ENCODE measurements at places on chromosomes 12 and 14. TPM values are rescaled to one million over a fixed set of nuclear protein-coding genes. Genes with fewer than 3 reads are reported as not detected.

GRCh38 chr12:96890331-96890730 lies 16.7 kb upstream of the NEDD1 start:
- H3K4me1 ChIP-seq, result no peaks in the 10 kb centered on the region
- no peaks in the 10 kb centered on the region for H3K27me3 ChIP-seq
- no peak overlapping the region for H3K4me3 ChIP-seq
- H3K27ac ChIP-seq, result no peak overlapping the region
- no peaks in the 10 kb centered on the region for H3K36me3 ChIP-seq

- no peaks in the 10 kb centered on the region for H3K4me1 ChIP-seq
- DNase-seq, result no peak
- no peaks in the 10 kb centered on the region for H3K36me3 ChIP-seq
- no peaks in the 10 kb centered on the region for H3K27me3 ChIP-seq
- no peak overlapping the region for H3K4me3 ChIP-seq
- no peak overlapping the region for H3K27ac ChIP-seq
These were observed 822.3 kb downstream of the LRFN5 start for GRCh38 chr14:42428996-42429395.

- no peak overlapping the region for H3K27ac ChIP-seq
- H3K4me3 ChIP-seq, result no peak overlapping the region
- H3K36me3 ChIP-seq, result no peaks in the 10 kb centered on the region
- no peaks in the 10 kb centered on the region for H3K27me3 ChIP-seq
- no peaks in the 10 kb centered on the region for H3K4me1 ChIP-seq
These were observed 399.8 kb downstream of the RGS6 start for GRCh38 chr14:72332046-72332445.

DNA sequence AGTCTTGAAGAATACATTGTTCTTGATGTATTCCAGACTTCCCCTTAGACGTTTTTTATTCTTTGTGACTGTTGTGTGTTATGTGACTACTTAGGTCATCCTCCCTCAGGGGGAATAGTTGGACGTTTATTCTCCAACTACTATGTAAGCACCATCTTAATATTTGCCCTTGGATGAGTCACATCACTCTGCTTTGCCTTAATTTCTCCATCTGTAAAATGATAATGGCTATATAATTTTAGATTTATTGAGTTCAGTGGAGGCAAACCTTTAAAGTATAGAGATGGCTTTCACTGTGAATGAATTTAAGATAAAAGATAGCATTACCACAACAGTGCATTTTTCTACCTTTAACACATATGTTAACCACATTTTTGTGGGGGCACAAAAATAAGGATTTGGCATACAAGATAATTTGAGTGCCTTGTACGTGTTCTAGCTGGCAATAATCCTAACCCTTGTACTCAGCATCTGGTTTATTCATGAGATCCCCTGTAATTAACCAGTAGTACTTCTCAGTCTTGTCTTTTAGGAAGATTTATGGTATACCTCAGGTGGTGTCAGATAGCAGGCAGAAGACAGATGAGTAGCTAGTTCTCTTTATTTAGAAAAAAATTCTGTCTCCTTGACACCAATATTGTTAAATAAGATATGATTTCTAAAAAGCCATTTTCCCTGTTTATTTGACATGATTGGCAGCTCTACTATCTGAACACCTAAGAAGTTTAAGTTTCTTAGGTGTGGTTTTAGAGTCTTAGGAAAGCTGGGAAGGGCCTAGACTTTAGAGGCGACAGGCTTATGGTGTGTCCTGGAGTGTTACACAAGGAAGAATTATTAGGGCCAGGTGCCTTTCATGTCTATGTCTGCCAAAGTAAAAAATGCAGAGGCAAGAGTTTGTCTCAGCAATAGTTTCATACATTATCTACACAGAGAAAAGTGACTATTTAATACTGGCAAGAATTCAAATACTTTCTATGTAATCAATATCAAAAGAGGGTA lies 152.3 kb downstream of the RAD51B start:
- peaks cover 4% of the 10 kb centered on the region for H3K36me3 ChIP-seq
- H3K4me1 ChIP-seq, result no peaks in the 10 kb centered on the region
- no peaks in the 10 kb centered on the region for H3K27me3 ChIP-seq

DNA sequence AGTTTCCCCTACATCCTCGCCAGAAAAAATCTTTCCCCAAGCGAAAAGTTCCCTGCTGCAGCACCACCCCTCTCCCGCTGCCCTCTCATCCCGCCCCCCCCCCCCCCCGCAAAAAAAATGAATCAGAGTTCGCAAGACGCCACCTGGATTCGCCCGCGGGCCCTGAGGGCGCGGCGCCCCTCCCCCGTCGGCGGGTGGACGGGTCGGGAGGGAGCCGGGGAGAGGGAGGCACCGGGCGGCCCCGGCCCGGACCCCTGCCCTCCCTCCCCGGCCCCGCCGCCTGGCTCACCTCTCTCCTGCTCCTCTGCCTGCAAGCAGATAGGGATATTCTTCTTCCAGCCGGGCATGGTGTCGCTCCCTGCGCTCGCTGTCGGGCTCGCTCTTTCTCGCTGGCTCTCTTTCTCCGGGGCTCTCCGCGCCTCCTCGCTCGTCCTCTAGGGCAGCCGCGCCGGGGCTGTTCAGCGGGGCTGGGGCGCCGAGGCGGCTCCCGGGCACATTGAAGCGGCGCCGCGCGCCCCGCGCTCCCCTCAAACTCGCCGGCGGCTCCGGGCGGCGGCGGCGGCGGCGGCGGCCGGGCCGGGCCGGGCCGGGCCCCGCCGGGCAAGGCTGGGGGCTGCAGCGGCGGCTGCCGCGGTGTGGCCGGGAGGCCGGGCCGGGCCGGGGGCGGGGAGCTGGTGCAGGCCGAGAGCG lies 200.3 kb upstream of the CAND1 start:
- H3K27ac ChIP-seq, result no peak overlapping the region
- H3K4me1 ChIP-seq, result peaks cover 11% of the 10 kb centered on the region
- H3K36me3 ChIP-seq, result no peaks in the 10 kb centered on the region
- H3K4me3 ChIP-seq, result no peak overlapping the region
- no peak for DNase-seq
- peaks cover 26% of the 10 kb centered on the region for H3K27me3 ChIP-seq

GRCh38 chr12:82866227-82866775 lies 179.6 kb downstream of the TMTC2 start:
- H3K27ac ChIP-seq, result no peak overlapping the region
- no peak overlapping the region for H3K4me3 ChIP-seq
- no peak for DNase-seq
- H3K4me1 ChIP-seq, result no peaks in the 10 kb centered on the region

- H3K36me3 ChIP-seq, result no peaks in the 10 kb centered on the region
- H3K27ac ChIP-seq, result peak overlapping the region; percentile 36
- H3K27me3 ChIP-seq, result no peaks in the 10 kb centered on the region
These were observed 7.7 kb upstream of the PPP1R13B start for GRCh38 chr14:103854822-103855733.

DNA sequence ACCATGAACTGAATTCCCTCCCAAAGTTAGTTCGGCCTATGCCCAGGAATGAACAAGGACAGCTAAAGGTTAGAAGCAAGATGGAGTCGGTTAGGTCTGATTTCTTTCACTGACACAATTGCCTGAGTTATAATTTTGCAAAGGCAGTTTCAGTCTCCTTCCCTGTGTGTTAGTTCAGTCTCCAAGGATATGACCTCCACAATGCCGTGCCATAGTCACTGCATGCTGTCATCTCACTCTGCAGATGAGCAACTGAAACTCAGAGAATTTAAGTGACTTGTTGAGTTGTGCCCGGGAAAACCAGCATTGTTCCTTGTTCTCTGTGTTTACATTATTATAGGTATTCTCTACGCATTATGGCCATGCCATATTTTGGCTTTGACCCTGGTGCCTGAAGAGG lies 10.1 kb upstream of the SERPINA1 start:
- H3K4me3 ChIP-seq, result no peak overlapping the region
- no peaks in the 10 kb centered on the region for H3K4me1 ChIP-seq
- no peaks in the 10 kb centered on the region for H3K27me3 ChIP-seq
- H3K27ac ChIP-seq, result no peak overlapping the region
- no peak for DNase-seq
- H3K36me3 ChIP-seq, result no peaks in the 10 kb centered on the region

The SDR9C7 gene
- total RNA-seq, result 0.33 TPM

The HOXC6 gene
- 0.14 TPM for total RNA-seq

The KRT3 gene
- 0.14 TPM for total RNA-seq

The GZMH gene
- 0.57 TPM for total RNA-seq
